ENCODE measurements at places on chromosomes 16 and 17.
A peak's percentile ranks its signal among the peaks of the same experiment; 100 is the strongest.

DNA sequence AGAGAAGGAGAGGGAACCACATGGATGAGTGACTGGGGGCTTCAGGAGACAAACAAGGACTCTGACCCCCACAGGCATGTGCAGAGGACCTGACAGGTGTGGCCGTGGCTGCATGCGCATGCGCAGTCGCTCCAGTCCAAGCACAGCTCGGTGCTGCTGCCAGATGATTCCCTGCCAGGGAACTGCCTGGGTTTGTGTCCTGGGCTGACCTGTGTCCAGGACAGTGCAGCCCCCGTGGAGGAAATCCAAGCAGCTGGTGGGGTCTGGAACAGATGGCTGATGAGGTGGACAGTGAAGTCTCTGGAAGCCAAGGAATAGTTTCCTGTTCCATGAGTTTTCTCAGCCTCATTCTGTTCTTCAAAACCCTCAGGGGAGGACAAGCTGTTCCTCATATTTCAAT is 27.3 kb downstream of the LASP1 start:
- no peak for DNase-seq

GRCh38 chr17:31877911-31878702 is 19.1 kb upstream of the COPRS start:
- peak; percentile 96 for DNase-seq

GRCh38 chr17:39667945-39668924 is at the start of gene PNMT:
PNMT (plus strand) TSS chr17:39668453; CDS start chr17:39668476, 23 bp downstream.
- peak; percentile 59 for DNase-seq

- DNase-seq, result no peak
These were observed 7.2 kb downstream of the SPNS3 start for GRCh38 chr17:4440690-4441686.

GRCh38 chr17:49901460-49902331 is 53.8 kb upstream of the TAC4 start:
- DNase-seq, result no peak

Data from choroid plexus epithelial cell (primary cell).